Stimulated activated CD8-positive, alpha-beta memory T cell treated with anti-CD3 and anti-CD28 coated beads, Interleukin-2, amount 100 ng/mL, for 1 hour (primary cell): ENCODE measurements at places on chromosomes 7 and 10.

DNA sequence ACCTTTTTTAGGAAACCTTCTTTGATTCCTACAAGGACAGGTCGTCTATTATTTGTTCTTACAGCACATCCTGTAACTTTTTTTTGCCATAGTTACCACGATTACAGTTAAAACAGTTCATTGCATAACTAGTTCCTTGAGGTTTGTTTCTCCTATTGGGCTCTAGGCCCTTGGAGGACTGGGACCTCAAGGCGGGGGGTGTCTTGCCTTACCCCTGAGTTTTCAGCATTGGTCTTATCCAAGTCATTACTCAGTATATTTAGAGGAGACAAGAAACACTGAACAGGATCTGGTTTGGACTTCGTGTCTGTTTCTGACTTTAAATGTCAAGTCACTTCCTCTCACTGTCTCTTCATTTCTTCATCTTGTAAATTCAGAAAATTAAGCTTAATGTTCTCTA is 369.8 kb downstream of the SDK1 start:
- DNase-seq: no peak

DNA sequence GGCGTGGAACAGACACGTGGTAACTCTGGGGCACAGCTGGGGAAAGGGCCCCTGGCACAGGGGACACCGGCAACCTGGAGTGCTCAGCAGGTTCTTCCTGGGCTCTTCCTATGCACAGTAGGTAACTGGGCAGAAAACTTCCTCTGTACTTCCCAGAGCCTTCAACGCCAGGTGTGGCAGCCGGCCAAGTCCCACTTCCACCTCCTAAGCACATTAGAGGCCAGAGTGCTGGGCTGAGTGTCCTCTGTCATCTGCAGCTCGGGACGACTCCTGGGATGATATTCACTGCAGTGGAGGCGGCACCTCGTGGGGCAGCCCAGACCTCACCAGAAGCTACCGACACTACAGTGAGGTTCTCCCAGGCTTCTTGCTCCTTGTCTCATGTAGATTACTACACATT is 114.5 kb downstream of the LARP4B start:
- DNase-seq: no peak

- no peak for DNase-seq
Measured at GRCh38 chr10:122688293-122688989, 11.2 kb downstream of the C10orf120 start.

DNA sequence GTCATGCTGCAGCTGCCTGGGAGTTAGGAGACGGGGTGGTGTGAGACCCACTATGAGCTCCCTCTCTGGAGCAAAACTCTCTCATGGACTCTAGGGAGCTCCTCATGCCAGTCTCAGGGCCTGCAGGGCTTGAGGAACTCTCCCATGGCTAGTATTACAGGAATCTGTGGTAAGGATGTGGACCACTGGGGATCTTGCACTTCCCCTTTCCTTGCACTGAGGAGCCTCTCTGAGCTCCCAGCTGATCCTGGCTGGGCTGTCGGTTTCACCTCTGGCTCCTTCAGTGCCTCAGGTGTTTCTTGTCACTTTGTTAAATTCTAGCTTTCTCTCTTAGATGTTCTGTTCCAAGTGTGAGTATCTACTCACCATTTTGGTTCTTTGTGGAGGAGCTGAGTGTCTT is 71.6 kb upstream of the IMMP2L start:
- DNase-seq: no peak

GRCh38 chr7:50450590-50451032 is 461 bp upstream of the FIGNL1 start:
- no peak for DNase-seq

GRCh38 chr7:18550574-18550973 is 55.0 kb downstream of the HDAC9 start:
- no peak for DNase-seq

GRCh38 chr10:21270976-21271375 is 254.5 kb downstream of the SKIDA1 start:
- no peak for DNase-seq

GRCh38 chr10:11787846-11788245 is 35.3 kb upstream of the PROSER2 start:
- no peak for DNase-seq

GRCh38 chr10:85615556-85615955 is 751.0 kb downstream of the GRID1 start:
- DNase-seq: no peak

- no peak for DNase-seq
Measured at GRCh38 chr7:159051916-159052315, 92.8 kb downstream of the VIPR2 start.

DNA sequence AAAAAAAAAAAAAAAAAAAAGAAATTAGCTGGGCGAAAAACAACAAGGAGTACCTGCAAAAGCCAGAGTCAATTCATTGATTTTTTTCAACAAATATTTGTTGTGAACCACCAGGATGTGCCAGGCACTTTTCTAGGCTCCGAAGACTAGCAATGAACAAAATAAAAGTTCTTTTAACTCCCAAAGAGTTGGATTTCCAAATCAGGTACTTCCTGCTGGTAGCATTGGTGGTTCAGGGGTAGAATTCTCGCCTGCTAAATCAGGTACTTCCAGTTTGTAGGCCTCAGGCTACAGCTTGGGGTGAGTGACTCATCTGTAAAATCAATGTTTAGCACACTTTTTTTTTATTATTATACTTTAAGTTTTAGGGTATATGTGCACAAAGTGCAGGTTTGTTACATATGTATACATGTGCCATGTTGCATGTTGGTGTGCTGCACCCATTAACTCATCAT is 10.9 kb downstream of the PPA1 start:
- no peak for DNase-seq

GRCh38 chr7:129517931-129518330 is 15.6 kb downstream of the SMKR1 start:
- no peak for DNase-seq

DNA sequence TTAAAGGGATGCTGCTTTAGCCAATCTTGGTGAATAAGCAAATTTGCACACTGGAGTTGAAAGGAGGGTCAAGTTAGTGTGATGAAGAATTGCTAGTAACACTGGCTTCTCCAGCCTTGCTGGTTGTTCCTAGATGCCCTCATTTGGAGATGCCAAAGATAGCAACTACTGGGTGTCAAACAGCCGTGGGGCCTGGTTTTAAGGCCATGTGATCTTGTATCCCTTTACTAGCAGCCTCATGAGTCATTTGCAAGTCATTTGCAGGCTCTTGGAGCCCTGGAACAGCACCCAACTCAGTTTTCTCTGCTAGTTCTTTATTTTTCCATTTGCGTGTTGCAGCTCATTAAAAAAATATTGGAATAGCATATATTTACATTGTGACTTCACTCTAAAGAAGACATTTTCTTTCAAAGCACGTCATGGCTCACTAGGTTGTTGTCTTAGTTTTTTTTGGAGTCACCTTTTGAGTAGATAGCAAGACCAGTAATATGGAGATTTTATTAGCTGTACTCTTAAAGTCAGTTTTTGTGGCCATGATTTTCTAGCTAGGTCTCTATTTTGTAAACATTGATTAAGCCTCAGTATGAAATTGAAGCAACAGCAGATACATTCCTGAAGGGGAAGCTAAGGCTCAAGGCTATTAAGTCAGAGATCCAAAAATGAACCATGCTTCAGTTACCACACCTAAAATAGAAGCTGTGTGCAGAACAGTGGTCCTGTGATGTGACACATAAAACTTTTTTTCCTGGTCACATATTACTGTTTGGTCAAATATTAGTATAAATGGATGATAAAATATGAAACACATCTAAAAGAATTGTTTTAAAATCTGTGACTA is 1.3 kb downstream of the LSMEM1 start:
- DNase-seq: no peak

GRCh38 chr7:129779602-129780256 is 168.2 kb downstream of the NRF1 start:
- DNase-seq: no peak

DNA sequence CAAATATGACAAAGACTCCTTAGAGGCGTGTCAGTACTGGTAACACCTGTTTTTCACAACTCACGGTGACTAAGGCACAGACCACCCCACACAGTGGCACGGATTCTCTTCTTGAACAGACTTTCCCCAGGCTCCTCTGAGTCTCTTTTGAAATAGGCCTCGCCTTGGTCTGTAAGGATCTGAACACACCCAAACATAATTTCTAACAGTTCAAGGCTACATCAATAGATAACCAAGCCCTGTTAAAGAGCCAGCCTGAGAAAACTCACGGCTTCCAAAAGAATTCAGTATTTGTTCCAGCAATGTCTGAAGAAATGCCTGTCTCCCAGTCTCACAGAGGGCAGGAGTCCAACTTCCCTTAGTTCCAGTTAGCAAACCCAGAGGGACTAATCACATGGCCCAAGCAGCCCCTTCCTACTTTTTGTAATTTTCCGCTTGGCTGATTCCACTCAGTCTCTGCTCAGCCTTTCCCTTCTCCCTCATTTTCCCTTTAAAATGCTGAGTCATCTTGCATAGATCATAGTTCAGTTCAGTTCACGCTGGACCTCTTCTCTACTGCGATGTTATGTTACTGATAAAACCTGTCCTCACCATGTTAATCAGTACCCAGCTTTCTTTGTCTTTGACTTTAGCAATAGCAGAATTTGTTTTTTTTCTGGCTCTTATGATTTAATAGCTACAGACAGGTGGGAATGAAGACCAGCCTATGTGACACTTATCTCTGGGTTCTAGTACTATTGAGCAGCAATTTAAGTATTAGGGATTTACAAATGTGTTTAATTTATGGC is 22.6 kb upstream of the AKR1C3 start:
- no peak for DNase-seq

GRCh38 chr7:131106681-131107336 is 220.9 kb upstream of the MKLN1 start:
- no peak for DNase-seq

DNA sequence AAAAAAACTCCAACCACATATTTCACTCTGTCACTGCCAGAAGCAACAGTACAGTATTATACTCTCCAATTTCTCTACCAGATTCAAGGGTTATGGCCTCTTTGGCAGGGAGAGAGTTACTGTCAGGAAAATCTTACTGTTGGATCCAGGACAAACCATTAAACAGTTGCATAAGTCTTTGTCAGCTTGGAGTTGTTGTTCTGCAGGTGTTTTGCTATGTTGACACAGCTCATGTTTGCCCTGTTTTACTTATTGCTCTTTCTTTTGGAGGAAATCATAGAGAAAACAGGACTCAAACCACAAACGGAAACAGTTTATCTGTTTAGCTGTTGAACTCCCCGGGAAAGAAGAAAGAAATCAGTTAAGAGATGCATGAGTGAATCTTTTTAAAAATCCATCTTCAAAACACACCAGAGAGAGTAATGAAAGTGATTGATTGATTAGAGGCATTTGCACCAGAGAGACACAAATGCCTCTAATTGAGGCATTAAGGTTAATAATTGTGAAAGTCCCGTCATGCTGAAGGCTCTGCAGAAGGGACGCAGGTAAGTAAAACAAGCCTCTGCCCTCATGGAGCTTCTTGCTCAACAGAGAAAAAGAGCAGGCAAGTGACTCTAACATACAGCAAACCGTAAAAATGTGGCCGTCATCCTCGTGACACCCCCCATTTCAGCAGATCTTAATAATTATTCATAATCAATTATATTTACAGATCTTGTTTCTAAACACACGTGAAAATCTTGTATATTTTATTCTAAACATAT is 38.7 kb upstream of the ARHGAP21 start:
- DNase-seq: no peak

DNA sequence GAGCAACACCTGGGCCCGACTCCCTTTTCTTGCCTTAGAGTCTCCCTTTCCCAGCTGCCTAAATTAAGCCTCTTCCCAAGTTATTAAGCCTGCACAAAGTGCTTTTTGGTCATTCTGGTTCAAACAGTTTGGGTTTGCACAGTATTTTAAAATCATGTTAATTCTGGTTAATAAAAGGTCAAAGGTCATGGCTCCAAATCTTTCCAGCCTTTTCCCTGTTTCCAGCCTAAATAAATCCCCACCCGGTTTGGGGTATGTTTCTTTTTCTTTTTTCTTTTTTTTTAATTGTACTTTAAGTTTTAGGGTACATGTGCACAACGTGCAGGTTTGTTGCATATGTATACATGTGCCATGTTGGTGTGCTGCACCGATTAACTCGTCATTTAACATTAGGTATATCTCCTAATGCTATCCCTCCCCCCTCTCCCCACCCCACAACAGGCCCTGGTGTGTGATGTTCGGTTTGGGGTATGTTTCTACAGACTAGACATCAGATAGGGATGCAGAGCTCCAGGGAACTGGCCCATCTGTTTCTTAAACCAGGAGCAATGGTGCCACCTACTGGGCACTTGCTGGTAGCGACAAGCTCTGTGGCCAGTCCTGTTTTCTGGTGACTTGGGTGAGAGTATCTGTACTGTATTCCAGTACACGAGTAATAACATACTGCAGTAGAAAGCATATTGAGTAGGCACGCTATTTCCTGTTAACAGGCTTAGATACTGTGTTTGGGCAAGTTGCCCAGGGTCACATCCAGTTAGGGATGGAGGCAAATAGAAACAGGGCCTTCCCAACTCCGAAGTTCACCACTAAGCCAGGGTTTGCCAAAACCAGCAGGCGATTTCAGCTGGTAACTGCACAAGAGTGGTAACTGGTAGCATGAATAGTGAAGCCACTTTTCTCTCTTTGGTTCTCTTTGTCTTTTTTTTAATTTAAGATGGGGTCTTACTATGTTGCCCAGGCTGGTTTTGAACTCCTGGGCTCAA is 60.6 kb upstream of the TRIM8 start:
- peak; percentile 67 for DNase-seq

DNA sequence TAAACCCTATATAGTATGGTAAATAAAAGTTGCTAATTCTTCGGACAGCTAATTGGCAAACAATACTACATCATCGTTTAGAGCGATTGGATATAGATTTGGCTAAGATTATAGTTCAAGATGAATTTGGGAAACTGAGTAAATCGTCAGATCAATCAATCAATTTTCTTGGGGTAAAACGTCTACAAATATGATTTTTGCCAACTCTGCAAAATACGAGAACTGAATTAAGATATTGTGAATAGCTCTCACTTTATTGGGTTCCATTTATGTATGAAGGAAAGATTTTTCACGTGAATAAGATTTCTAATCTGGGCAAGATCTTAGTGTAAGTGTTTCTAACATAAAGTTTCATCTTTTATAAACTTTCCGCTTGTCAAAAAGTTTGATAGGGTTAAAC is 132.9 kb upstream of the AGR3 start:
- DNase-seq: no peak

GRCh38 chr7:78284945-78285344 is 486.4 kb downstream of the PHTF2 start:
- no peak for DNase-seq

DNA sequence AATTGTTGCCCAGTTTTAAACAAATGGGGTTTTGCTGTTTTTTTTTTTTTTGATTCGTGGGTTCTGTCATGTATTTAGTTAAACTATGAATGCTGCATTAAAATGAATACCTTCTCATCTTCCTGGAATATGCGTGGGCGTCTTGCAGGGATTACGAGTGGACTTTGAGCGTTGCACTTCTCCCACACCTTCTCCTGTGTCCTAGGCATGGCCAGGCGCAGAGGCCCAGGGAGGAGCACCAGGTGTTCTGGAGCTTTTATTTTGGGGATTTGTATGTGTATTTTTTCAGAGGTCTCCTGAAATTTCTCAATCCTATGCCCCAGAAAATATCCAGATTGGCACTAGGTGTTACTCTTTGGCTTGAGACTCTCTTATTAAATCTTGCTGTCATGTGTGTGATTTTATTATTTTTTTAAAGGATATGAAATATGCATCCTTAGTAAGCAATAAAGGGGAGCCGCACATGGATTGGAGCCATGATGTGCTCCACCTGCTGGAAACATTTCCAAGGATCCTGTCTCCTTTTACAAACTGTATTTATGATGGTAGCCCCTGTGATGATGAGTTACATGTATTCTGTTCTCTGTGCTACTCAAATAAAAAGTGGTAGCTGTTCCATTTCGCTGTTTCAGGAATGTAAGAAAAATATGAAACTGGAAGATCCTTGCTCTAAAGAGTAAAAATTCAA is 482.2 kb upstream of the KLF6 start:
- no peak for DNase-seq

- no peak for DNase-seq
Measured at GRCh38 chr10:4470231-4470835, 355.7 kb upstream of the AKR1E2 start.
